Stimulated activated CD4-positive, alpha-beta T cell treated with anti-CD3 and anti-CD28 coated beads, Interleukin-12 subunit alpha, Interleukin-12 subunit beta, amount 100 ng/mL, for 48 hours (primary cell): ENCODE measurements at places on chromosomes 16 and 17.

DNA sequence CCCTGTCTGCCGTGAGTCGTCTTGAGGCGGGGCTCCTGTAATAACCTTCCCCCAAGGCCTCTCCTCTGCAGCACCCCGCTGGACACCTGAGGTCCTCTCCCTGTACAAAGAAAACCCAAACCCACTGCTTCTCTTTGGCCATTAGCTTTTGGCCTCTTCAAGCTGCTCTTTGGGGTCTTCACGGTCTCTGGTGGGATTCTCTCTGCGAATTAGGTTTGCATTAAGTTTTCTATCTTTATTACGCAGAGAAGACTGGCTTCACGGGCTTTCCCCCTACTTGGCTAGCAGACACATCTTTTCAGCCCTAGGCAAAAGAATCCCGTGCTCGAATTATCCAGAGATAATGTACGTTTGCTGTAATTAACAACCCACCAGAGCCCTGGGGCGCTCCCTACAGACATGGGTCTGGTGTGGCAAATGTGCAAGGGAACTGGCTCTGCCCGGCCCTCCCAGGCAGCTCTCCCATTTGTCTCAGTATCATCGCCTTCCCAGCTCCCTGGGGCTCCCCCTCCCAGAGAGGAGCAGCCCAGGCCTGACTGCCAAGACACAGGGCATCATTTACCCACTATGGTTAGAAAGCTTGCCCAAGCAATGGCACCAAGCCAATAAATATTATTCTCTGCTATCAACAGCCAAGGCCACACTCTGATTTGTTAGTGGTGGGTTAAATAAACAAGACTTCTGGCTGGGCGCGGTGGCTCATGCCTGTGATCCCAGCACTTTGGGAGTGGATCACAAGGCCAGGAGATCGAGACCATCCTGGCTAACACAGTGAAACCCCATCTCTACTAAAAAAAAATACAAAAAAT is 24.7 kb upstream of the KLHDC4 start:
- DNase-seq = no peak

DNA sequence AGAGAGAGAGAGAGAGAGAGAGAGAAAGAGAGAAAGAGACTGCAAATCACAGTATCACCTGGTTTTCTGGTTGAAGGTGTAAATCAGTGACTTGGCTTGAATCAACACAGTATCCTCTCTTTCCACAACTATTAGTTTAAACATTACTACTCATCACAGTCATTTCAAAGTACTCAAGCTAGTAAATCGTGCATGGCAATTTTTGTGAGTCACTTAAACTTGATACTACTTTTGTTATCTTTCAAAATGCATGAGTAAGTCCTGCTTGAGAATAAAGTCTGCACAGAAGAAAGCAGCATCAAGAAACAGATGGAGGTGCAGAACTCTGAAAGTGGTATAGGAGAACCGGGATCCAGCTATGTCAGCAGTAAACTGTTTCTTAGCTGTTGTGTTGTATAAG is 535.4 kb downstream of the CDH8 start:
- no peak for DNase-seq

GRCh38 chr17:78889531-78889930 is 13.5 kb downstream of the CEP295NL start:
- no peak for DNase-seq

DNA sequence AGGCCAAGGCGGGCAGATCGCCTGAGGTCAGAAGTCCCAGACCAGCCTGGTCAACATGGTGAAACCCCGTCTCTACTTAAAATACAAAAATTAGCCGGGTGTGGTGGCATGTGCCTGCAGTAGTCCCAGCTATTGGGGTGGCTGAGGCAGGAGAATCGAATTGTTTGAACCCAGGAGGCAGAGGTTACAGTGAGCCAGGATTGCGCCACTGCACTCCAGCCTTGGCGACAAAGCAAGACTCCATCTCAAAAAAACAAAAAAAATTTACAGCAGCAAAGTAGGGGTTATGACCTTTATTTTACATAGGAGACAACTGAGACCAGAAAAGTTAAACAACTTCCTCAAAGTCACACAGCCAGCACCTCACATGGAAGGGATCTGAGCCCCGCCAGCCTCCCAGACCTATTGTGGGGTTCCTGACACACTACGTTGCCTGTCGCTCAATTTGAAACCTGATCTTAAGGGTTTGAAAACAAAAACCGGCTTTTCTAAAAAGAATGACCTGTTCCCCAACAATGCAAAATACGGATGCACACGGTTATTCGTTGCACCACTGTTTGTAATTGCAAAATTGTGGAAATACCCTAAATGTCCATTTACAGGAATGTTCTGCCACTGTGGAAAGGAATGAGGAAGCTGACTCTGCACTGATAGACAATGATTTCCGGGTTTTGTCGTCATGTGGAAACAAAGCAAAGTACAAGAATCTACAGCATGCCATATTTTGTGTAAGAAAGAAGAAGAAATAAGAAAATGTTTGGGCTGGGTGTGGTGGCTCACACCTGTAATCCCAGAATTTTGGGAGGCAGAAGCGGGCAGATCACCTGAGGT is 77.2 kb downstream of the CNGB1 start:
- DNase-seq = no peak

- DNase-seq = no peak
Measured at GRCh38 chr17:4501295-4501949, 2.7 kb downstream of the SPNS2 start.

GRCh38 chr17:42720996-42721583 is 23.8 kb downstream of the EZH1 start:
- no peak for DNase-seq

GRCh38 chr17:2070241-2071023 is 15.5 kb downstream of the HIC1 start:
- DNase-seq = peak; percentile 79

DNA sequence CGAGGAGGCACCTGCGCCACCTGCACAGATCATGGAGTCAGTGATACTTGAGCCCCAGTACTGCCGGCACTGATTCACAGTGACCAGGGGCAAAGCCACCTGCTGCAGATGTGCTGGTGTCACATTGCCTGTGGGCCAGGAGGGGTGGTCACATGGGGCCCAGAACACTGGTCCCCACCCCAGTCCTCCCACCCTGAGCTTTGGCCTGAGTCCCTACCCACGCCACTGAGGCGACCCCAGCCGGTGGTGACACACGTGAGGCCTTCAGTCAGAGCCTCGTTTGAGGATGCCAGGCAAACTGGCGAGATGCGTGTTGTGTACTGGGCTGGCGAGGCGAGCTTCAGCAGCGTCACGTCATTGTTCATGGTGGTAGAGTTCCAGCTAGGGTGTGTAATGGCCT is 1.5 kb downstream of the CTRL start:
- DNase-seq = no peak

- DNase-seq = no peak
Measured at GRCh38 chr17:77810536-77810935, 148.0 kb upstream of the TNRC6C start.

DNA sequence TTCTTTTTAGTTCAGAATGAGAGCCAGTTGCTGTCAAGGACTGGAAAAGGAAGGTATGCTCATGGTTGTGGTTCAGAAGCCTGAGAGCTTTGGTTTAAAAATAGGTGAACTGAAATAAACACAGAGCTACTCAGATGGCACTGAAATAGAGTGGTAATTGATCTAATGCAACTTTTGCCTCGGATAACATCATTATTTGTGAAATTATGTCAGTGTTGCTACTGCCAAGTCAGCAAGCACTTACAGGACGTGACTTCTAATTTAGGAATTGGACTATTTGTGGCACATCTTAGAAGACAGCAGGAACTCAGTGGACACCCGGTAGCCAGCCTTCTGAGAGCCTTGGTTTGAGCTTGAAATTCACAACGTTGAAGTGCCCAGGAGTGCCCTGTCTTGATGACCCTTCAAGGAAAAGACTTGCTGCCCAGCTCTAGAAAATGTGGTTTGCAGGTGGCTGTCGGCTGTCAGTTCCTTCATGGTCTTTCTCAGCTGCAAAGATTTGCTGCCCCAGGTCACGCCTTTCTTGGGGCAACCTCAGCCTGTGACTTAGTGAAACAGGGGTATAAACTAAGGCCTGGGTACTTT is 42.0 kb upstream of the XYLT1 start:
- no peak for DNase-seq

- no peak for DNase-seq
Measured at GRCh38 chr16:71384073-71384724, 25.7 kb downstream of the CALB2 start.

DNA sequence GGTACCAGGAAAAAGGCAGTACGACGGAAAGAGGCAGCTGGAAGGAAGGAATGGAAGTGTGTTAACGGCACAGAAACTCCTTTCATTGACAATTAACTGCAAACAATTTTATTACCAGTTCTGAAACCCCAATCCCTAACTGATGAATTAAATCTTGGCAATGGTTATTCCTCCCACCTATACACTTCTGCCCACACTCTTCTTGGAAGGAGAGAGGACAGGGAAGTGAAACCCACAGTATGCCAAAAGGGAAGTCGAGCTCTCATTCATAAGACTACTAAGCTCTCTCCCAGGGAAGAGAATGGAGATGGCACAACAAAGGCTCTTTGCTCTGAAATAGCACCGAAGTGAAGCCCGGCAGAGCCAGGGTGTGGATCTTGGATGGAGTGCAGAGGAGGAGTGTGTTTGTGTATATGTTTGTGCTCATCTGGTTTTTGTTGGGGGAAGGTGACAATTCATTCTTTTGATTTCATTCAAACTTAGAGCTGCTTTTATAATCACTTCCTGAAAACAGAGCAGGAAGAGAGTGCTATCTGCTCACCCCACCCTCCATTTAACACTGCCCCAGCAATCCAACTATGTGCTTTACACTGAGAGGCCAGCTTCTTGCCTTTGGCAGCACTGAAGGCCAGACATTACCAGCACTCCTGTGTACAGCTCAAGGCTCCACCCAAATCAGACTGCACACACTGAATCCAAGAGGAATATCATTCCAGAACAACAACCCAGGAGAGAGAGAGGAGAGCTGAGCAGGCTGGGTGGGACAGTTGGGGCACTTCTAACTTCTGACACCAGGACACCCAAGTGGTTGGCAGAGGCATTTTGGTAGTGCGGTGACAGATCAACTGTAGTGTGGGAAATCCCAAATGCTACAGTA is 68.7 kb downstream of the HIC1 start:
- no peak for DNase-seq

DNA sequence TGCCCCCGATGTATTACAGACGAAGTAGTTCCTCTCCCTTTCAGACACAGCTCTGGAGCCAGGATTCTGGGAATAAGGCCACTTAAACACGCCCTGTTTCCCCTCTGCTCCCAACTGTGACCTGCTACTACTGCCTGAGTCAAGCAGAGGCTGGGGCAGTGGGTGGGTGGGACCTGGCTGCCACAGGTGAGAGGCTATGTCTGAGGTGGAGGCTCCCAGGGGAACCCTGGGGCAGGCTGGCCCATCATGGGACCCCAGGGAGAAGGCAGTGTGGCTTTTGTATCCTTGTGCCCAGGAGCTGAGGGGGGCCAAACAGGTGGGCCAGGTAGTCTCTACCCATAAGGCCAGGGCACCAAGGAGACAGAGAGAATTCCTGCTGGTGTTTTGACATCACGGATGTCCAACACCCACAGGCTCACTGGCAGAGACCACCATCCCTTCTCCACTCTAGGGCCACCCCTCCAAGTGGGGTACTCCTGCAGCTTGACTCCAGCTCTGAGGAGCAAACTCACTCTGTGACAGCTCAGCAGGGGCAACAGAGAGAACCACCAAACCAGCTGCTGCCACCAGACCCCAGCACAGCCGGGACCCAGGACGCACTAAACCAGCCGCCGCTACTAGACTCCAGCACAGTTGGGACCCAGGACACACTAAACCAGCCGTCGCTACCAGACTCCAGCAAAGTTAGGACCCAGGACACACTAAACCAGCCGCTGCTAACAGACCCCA is 105.3 kb upstream of the SMURF2 start:
- DNase-seq = no peak

- no peak for DNase-seq
Measured at GRCh38 chr17:74404789-74405188, 27.1 kb upstream of the GPRC5C start.

GRCh38 chr17:70074956-70075355 is at the start of gene KCNJ16:
Gene KCNJ16, plus strand, starts transcription at chr17:70075225. Its CDS starts 56,863 bp downstream, at chr17:70132088.
- DNase-seq = no peak

DNA sequence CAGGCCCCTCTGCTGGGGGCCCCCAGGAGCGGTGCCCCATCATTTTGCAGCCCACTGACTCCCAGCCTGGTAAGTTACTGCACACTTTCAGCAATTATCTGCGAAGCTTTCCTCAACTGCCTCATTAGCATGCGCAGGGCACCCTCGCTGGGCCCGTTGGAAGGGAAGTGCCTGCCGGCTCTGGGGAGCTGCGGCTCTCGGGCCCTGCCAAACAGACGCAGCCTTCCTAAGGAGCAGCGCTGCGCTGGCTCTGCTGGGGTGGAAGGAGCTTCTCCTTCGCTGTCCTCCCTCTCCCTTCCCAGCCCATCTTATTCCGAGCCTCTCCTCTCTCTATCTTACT is 71.0 kb downstream of the RBBP6 start:
- DNase-seq = no peak

DNA sequence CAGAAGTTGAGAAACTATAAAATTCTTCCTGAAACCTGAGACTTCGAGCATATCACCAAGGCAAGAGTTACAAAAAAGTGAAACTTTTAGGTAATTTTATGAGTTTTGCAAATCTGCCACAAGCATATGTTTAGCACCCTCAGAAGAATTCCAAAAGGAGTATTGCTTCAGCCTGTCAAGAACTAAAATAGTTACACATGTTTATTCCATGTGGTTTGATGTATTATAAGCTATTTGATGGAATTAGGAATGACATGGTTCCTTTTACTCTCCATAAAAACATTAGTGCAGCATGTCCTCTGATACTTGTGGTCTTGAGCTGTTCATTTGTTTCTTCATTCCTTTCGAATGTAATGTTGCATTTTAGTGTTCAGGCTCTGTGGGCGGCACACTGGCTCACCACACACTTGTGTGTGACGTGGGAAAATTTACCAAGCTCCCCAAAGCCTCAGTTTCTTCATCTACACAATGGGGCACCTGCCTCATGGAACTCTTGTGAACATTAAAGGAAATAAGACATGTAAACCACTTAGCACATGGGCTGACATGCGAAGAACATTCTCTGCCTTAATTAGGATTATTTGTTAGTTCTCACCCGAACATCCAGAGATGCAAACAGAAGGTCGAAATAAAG is 204.2 kb upstream of the FOXF1 start:
- DNase-seq = no peak

DNA sequence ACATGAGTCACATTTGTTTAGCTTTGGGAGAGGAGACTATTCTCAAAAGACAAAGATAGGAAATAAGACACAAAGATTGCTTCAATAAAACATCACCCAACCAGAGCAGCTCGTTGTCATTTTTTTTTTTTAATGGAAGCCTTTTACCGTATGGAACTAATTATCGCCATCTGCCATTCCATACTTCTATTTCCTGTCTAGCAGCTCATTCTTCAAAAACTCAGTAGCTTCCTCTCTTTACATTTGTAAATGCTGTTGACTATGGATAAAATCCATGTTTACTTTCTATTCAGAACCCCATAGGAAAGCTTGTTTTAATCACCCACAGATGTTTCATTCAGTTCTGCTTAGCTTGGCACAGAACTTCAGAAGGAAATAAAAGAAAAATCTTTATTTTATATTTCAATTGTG is 110.0 kb upstream of the PSMD7 start:
- DNase-seq = no peak
